CD8-positive, alpha-beta memory T cell (primary cell): ENCODE measurements at places on chromosomes 16 and 17. TPM values are rescaled to one million over a fixed set of nuclear protein-coding genes. Genes with fewer than 3 reads are reported as not detected.

- H3K27me3 ChIP-seq, result no peaks in the 10 kb centered on the region
- H3K27ac ChIP-seq, result no peak overlapping the region
- H3K36me3 ChIP-seq, result no peaks in the 10 kb centered on the region
- H3K4me3 ChIP-seq, result no peak overlapping the region
- no peaks in the 10 kb centered on the region for H3K4me1 ChIP-seq
These were observed 67.9 kb upstream of the MARCHF10 start for GRCh38 chr17:62876063-62876462.

DNA sequence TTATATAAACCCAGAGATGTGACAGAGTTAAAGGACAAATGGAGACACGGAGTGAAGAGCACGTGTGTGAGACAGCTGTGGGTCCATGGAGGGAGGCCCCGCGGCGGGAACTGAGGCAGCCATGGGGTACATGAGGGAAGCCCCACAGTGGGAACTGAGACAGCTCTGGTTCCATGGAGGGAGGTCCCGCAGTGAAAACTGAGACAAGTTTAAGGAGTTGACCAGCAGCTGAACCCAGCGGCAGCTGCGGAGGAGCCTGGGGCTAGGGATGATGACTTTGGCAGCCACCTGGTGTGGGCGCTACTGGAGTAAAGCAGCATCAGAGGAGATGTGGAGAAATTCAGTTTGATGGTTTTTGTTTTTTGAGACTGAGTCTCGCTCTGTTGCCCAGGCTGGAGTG lies 185.1 kb downstream of the RPTOR start:
- DNase-seq, result no peak
- H3K27me3 ChIP-seq, result no peaks in the 10 kb centered on the region
- H3K4me1 ChIP-seq, result peaks cover 21% of the 10 kb centered on the region
- peaks cover under 1% of the 10 kb centered on the region for H3K36me3 ChIP-seq
- H3K4me3 ChIP-seq, result no peak overlapping the region

DNA sequence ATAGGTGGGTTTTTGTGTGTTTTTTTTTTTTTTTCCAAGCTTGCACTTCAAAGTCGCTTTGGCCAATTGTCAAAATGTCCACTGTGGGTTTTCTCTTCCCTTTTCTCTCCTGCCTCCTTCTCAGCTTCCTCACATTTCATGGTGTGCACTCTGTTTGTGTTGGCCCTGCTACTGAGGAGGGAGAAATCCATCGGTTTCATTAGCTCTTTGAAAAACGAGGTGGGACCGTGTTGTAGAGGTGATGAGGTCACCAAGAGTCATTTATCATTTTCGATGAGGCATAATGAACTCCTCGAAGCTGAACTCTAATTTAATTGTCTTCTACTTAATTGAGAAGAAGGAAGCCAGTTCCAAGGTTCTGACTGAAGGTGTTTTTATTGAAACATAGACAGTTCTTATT lies 174.4 kb upstream of the TOX3 start:
- DNase-seq, result no peak
- H3K36me3 ChIP-seq, result no peaks in the 10 kb centered on the region
- no peaks in the 10 kb centered on the region for H3K27me3 ChIP-seq
- no peaks in the 10 kb centered on the region for H3K4me1 ChIP-seq

GRCh38 chr16:49488336-49488735 lies 114.7 kb downstream of the C16orf78 start:
- H3K4me1 ChIP-seq, result peaks cover 5% of the 10 kb centered on the region
- no peak overlapping the region for H3K4me3 ChIP-seq
- no peak overlapping the region for H3K27ac ChIP-seq
- H3K36me3 ChIP-seq, result no peaks in the 10 kb centered on the region

DNA sequence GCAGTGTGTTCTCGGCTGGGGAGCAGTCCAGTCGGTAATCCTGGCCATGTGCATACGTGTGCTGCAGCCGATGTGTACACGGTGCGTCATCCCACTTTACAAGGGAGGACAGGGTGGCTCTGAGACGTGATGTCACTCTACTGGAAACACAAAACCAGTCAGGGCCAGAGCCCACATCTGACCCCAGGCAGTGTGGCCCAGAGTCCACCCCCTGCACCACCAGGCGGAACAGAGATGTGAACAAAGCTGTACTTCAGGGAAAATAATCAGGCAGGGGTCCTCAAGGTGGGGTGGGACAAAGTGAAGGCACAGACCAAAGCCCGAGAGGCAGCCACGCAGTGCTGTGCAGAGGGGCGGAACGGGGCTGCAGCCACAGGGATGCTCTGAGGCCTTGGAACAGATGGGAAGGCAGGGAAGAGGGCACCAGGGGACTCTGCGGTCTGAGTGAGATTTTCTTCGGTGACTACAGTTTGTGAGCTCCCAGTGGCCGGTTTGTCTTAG lies 181.5 kb downstream of the ZNF423 start:
- no peaks in the 10 kb centered on the region for H3K4me1 ChIP-seq
- no peak overlapping the region for H3K27ac ChIP-seq
- no peaks in the 10 kb centered on the region for H3K36me3 ChIP-seq
- no peaks in the 10 kb centered on the region for H3K27me3 ChIP-seq

The TBC1D28 gene
- total RNA-seq, result not detected

DNA sequence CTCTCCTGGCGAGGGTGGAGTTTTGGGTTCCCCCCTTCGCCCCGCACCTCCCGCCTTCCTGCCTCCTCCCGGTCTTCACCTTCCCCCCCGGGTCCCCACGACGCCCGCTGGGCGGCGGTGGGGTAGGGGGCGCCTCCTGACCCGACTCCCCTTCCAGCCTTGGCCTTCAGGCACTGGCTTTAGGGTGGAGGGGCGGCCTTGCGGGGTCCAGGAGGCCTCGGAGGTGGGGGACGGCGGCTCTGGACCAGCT lies 2.4 kb downstream of the SLC16A3 start:
- H3K27me3 ChIP-seq, result no peaks in the 10 kb centered on the region
- no peaks in the 10 kb centered on the region for H3K36me3 ChIP-seq
- DNase-seq, result no peak
- H3K4me1 ChIP-seq, result peaks cover 36% of the 10 kb centered on the region

The SECTM1 gene
- 0.49 TPM for total RNA-seq

The SMPD3 gene
- 0.22 TPM for total RNA-seq

GRCh38 chr16:67030221-67030962 lies 1.4 kb downstream of the CBFB start:
- no peak for DNase-seq
- H3K36me3 ChIP-seq, result no peaks in the 10 kb centered on the region
- H3K4me3 ChIP-seq, result peak overlapping the region; percentile 89
- peak overlapping the region; percentile 83 for H3K27ac ChIP-seq

- no peaks in the 10 kb centered on the region for H3K27me3 ChIP-seq
- no peak overlapping the region for H3K27ac ChIP-seq
- no peak for DNase-seq
These were observed 124.7 kb upstream of the NOG start for GRCh38 chr17:56468840-56469239.

The SOX9 gene
- total RNA-seq, result not detected

- no peak overlapping the region for H3K27ac ChIP-seq
- H3K4me1 ChIP-seq, result peaks cover 7% of the 10 kb centered on the region
- peak; percentile 29 for DNase-seq
- H3K27me3 ChIP-seq, result peaks cover 4% of the 10 kb centered on the region
- H3K4me3 ChIP-seq, result no peak overlapping the region
These were observed 19.0 kb upstream of the GNG13 start for GRCh38 chr16:819336-820043.

GRCh38 chr16:70402916-70403659 lies 35.8 kb downstream of the ST3GAL2 start:
- no peak overlapping the region for H3K4me3 ChIP-seq
- H3K36me3 ChIP-seq, result no peaks in the 10 kb centered on the region
- H3K4me1 ChIP-seq, result peaks cover 37% of the 10 kb centered on the region
- no peak for DNase-seq
